ENCODE measurements at places on chromosomes 5 and 9.

GRCh38 chr5:76500633-76501393 lies 97.7 kb downstream of the IQGAP2 start:
- DNase-seq: no peak

- peak; percentile 22 for DNase-seq
These were observed 535 bp downstream of the JMY start for GRCh38 chr5:79236362-79236969.

DNA sequence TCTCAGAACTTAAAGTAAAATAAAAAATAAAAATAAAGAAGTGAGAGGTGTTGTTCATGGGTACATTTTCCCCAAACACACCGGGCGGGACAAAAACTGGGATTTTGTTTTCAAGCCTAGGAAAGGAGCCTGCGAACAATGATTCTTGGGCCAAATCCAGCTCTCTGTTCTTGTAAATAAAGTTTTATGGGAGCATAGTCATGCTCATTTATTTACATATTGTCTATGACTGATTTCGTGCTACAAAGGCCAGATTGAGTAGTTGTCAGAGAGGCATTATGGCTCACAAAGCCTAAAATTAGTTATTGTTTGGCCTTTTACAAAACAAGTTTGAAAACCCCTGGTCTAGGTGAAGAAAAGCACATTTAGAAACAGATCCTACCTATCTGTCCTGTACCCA lies 821.0 kb upstream of the GRAMD2B start:
- DNase-seq: no peak

DNA sequence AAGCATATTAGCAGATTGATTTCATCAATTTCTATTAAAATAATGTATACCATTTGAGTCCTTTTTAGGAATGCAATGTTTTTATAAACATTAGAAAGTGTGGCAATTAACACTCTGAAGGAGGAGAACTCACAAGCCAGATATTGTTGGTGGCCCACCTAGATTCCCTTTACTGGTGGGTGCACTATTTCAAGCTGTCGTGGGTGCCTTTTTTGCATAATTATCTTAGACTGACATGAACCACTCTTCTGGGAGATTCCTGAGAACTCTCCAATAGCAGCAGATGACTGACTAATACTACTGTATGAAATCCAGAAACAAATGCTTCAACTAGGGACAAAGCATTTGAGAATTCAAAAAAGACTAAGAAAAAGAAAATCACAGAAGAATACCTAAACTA lies 526.0 kb downstream of the CDH18 start:
- DNase-seq: no peak

DNA sequence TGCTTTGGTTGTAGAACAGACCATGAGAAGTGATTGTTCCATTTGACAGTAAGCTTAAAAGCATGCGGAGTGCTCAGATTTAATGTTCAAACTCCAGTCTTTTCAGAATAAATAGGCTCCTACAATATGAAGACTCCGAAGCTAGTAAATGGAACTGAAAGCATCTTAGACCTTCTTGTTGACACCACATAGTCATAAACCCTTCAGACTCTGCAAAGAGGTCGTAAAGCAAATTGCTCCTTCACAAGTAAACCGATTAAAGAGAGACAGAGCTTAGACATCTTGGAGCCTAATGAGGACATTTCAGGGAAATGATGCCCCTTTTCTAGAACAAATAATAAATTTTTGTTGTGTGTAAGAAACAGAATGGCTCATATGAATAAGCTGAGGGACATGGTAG lies 511.0 kb upstream of the RIOK2 start:
- DNase-seq: no peak

- DNase-seq: no peak
These were observed 35.8 kb upstream of the ATG10 start for GRCh38 chr5:81936066-81936465.

DNA sequence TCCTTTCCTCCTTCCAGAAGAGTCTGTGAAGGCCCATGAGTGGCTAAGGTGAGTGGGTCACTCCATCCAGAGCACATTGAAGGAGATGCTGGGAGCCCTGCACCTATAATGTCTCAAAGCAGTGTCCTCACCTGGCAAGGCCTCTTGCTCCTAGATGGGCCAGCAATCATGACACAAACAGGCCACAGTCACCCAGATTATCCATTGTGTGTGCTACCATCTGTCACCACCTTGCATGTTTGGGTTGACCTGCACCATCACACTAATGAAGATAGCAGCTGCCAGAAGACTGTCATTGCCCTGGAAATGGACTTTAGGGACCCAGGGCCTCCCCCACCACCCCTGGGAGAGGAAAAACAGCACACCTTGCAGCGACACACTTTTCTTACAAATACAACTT lies 69.6 kb downstream of the GABBR2 start:
- DNase-seq: no peak

DNA sequence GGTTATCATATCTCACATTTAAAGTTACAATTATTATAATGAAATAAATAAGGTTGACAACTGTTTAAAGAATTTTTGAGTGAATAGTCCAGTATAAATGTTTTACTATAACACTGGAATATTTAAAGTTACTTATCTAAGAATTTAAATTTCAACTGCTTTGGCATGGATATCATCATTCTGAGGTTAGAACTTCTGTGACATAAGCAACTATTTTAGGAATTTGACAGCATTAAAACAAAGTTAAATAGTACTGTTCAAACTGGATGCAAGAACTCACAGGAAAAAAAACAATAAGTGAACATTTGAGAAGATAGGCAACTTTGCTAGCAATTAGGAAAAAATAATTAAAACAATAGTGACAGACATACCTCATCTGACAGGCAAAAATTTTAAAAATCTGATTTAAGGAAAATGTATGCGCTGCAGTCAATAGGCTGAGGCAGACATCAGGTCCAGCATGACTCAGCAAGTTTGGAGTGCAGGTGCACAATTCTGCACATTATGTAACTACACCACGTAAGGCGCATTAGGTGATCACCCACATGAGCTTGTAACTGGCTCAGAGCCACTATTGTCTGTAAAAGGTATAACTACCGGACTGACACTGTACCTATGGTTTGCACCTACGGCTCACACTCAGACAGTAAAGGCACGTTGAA lies 180.6 kb downstream of the PDE4D start:
- no peak for DNase-seq

GRCh38 chr5:113632996-113633395 lies 119.5 kb downstream of the YTHDC2 start:
- no peak for DNase-seq

DNA sequence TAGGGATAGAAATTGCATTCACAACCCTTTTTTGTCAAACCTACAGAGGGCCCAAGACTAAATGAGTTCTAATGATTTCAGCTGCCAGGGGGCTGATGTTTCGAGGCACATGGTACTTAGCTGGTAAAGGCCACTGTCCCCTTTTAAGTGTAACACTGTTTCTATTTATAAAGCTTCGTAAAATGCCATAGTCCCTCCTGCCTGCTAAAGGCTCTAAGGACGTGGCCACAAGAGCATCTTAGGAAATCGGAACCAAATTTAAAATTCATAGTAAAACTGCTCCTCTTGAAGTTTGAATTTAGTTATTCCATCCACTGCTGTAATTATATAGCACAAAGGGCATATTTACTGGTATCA lies 170.3 kb upstream of the WWC1 start:
- DNase-seq: no peak

- no peak for DNase-seq
These were observed 77.6 kb upstream of the ADRB2 start for GRCh38 chr5:148748702-148749392.

- DNase-seq: no peak
These were observed 19.6 kb downstream of the CRB2 start for GRCh38 chr9:123375469-123376132.

DNA sequence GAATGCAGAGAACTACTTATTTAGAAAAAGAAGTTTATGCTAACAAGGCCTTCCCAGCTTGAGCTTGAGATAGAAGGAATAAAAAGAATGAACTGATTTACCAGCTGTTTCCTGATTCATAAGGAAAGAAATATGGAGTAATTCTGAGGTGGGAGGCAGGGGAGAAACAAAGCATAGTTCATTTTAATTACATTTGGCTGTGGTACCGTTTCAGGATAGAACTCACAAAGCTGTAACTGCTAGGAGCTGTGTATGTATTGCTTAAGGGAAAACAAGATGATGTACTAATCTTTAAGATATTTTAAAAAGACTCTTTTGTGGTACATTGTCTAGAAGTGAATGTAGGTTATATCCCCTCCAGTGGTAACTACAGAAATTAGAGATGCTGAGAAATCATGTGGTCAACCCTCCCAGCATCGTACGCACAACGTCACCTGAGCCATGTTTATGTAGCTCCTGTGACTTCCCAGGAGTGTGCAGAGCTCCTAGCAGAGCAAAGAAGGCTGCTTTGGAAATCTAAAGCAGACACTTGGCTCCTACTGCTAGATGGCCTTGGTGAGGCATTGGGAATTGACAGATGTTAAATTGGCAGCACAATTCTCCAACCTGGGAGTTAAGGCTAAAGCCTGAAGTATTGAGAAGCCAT lies 208.3 kb upstream of the VLDLR start:
- DNase-seq: no peak

- no peak for DNase-seq
These were observed 3.7 kb upstream of the WDR31 start for GRCh38 chr9:113343732-113344231.

DNA sequence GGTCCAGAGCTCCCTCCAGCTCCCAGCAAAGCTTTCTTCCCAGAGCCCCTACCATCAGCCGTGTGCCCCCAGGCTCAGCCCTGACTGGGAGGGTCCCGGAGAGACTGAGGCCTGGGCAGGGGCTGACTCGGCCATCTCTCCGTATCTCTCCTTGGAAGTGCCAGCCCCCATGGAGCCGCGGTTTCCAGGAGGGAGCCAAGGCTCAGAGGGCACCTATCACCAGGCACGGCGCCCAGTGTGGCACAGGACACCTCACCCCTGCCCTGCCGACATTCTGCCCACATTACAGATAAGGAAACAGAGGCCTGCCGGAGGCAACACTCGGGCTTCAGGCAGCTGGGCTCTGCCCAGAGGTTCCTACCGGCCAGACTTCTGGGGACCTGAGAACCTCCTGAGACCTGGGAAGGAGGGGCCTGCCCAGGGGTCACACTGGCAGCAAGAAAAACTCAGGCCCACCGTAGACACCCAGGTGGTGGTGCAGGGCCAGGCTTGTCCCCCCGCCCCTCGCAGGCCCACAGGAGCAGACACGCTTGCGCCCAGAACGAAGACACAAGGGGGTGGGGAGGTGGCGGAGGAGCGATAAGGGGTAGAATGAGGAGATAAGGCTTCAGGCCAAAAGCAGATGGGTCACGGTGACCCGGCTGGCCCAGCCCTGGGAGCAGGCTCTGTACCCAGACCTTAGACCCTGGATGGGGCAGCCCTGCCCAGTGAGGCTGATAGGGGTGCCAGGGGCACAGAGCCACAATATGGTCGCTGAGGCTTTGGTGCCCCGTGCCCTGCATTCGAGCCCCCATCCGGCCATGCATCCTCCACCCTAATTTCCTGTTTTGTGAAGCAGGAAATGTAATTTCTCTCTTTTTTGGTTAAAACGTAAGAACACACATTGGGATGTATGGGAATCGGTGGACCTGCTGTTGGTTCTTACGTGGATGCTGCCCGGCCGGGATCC lies 11.8 kb downstream of the NR5A1 start:
- no peak for DNase-seq

GRCh38 chr9:137298401-137299202 lies 3.5 kb downstream of the NRARP start:
- no peak for DNase-seq

DNA sequence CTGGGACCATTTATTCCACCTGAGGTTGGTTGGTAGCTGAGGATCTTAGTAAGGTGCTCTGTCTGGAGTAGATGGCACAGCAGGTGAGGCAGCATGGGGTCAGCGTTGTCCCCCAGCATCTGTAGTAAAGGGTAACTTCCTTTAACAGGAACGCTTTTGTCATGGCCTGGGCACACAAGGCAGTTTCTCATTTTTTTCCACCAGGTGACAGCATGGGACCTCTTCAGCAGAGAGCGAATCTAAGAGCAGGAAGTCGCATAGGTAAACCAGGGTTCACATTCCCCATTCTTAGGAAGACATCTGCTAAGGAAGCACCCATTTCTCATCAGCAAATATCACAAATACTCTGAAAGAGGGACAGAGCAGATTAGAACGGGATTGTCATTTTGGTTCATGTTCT lies 56.5 kb downstream of the GPR107 start:
- DNase-seq: no peak

DNA sequence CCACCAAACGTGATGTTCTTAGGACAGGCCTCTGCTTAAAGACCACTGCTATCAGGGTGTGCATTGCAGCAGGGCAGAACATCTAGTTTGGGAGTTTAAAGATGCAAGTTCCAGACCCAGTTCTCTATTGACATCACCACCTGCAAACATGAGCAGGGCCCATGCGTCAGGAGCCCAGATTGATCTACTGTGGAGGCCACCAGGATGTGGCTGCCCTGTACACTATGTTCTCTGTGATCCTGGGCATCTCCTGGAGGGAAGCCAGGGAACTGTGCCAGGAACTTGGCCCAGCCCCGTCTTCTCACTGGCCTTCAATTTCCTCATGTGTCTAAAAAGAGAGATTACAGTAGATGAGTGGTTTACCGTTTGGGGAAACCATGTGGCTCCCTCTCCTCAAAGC lies 87.1 kb downstream of the PDE6A start:
- DNase-seq: no peak

DNA sequence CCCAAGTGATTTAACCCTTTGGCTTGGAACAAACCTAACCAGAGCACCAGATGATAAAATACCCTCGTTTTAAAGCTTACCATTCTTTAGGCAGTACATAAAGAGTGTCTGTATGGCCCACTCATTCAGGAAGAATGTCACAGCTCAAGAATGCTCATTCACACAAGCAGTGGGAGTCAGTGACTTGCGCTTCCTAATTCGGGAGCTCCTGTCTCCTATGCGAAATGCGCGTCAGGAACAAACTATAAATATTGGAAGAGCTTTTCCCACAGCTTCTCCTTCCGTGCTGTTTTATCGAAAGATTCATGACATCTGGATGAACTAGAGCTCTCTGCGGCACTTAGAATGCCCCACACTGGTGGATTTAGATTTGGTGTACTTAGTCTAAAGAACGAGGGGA lies 66.6 kb downstream of the NTRK2 start:
- DNase-seq: no peak

DNA sequence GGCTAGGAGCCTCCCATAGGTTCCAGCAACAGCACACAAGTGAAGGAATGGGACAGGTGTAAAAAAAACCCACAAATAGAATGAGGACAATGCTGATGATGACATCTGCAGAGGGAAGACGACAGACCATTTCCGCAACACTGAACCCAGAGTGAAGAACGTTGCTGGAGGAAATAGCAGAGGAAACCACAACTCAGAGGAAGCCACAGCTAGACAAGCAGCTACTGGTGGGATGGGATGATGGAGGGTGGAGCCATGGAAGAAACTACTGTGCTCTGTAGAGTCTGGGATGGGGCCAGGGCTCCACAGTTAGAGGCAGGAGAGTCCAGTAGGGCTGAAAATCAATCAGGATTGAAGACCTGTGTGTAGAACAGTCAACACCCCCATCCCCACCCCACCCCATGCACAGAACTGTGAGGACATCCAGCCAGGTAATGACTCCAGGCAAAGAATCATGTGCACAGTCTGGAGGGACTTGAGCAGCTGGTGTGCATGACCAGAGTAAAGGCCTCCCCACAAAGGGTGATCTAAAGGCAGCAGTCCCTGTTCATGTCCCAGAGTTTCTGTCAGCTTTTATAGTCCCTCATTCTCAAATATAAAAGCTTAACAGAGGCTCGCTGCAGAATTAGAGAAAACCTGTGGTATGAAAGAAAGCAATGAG lies 65.2 kb upstream of the SPIN1 start:
- peak; percentile 6 for DNase-seq
